NCI-H69 (cell line): ENCODE measurements at places on chromosomes 2 and 18.
A peak's percentile ranks its signal among the peaks of the same experiment; 100 is the strongest.

DNA sequence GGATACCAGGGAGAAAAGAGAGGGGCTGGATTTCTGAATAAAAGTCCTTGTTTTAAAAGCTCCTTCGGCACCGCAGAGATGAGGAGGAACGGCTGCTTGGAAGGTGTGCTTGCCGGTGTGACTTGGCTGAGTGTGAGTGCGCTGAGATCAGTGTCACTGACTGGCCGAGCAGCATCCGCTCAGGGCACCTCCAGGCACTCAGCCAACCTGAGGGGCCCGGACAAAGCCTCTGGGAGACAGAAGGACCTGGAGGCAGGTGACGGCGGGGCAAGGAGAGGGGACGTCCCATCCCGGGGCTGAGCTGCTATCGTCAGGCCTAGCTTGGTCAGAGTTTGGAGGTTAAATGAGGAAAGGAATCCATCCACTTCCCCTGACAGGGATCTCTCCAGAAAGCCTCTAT, 16.8 kb upstream of the ALLC start:
- DNase-seq: no peak

- DNase-seq: peak; percentile 77
These were observed 31.3 kb downstream of the COLEC12 start for GRCh38 chr18:468955-469790.

- no peak for DNase-seq
These were observed 133.4 kb upstream of the SPATS2L start for GRCh38 chr2:200172944-200173581.

DNA sequence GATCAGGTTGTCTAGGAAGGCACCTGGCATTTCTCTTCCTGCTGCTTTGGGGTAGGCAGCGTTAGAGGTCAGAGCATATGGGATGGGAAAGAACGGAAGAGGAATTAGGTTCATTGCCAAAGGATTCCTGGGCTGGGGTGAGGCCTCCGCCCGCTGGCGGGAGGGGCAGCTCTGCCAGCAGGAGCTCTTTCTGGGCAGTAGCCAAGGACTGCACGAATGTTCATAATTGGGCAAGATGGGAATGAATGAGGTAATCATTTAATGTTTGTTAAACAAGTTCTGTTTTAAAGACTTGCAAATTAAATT, 253.9 kb downstream of the AGAP1 start:
- peak; percentile 84 for DNase-seq

- no peak for DNase-seq
These were observed 10.4 kb downstream of the FIGLA start for GRCh38 chr2:70779911-70780545.

DNA sequence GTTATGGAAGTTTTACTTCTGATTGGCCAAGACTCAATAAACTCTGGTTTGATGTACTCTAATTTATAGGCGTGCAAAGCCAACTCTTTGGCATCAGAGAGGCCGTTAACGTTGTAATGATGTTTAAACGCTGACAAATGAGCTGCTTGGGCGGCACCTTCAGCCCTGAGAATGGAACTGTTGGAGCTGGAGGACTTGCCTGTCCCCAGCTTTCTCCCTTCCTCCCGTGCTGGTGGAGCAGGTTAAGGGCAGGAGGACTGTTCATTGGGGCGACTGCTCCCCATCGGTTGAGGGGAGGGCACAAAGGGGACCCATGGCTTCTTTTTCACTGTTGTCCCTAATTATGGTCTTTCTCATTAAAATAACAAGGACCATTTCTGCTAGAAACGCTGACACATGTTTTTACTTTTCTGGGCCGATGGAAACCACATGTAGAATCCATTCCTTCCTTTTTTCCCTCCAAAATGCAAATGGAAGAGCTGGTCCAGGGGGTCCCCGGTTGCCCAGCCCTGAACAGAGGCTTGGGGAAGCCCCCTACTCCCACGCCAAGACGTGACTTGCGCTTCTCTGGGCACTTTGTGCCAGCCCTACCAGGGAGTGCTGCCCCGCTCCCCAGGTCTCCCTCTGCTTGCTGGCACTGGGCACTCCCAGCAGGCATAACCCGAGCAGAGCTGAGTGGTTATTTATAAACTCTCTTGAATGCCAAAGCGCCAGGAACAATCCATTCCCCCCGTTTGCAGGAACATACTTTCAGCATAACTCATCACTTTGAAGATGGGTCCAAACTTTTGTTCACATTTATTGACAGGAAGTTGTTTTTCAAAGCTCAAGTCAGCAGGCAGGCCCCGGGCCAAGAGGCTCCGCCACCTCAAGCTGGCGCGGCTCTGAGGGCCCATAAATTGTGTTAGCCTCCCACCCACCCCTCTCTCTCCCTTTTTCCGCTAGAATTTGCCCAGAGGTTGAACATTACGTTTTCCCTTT, 170.1 kb downstream of the ASB1 start:
- no peak for DNase-seq

- peak; percentile 47 for DNase-seq
These were observed 655.2 kb downstream of the RNF144A start for GRCh38 chr2:7572450-7572849.

DNA sequence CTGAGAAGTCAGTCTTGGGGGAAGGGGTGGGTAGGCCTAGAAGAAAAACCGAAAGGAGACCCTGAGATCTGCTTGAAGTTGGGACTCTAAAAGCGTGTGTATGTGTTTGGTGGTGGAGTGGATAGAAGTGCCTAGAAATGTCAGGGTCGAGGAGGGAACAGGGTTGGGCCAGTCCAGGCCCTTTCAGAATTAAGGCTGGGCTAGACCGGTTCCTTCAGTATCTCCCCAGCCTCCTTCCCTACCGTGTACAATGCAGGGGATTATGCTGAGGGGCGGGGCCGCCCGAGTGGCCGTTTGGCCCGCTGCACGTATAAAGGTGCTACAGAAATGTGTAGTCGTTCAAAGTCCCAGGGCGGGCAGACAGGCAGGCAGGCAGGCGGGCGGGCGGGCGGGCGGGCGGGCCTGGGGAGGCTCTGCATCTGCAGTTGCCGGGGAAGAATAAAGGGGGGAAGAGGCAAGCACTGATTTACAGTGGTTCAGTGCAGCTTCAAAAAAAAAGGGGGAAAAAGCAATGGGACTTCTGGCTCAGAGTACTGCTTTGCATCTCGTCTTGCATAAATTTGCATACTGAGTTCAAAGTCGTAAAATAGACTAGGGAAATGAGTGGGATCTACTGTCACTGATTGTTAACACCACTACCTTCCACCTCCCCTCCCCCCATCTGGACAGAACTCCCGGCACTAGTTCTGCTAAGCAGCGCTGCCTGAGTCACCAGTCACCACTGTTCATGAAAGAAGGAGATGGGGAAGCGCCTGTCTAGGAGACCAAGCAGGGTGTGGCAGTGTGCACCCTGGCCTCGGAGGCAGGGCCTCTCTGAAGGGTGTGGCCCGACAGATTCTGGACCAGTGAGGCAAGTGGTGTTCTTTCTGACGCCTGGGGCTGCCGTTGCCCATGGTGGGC, 3.6 kb downstream of the IGFBP2 start:
- DNase-seq: peak; percentile 41

DNA sequence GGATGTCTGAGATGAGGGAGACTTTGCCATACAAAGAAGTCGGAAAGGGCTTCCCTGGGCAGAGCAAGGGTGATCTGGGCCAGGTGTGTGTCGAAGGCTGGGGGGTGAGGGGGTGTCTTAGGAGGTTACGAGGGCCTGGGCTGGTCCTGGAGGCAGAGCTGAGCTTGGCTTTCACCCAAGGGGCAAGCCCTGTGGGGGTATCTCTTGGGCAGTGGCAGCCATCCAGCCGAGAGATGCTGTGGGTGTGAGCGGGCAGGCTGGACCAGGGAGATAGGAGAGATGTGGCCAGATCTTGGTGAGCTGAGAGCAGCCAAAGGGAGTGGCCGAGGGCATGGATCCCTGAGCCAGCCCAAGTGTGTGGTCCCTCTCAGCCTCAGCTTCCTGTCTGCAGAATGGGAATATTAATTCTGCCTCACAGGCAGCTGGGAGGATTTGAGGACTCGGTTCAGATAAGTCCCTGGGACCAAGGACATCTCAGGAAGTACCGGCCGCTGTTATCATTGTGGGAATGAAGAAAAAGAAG, 33.0 kb downstream of the MAL start:
- no peak for DNase-seq

DNA sequence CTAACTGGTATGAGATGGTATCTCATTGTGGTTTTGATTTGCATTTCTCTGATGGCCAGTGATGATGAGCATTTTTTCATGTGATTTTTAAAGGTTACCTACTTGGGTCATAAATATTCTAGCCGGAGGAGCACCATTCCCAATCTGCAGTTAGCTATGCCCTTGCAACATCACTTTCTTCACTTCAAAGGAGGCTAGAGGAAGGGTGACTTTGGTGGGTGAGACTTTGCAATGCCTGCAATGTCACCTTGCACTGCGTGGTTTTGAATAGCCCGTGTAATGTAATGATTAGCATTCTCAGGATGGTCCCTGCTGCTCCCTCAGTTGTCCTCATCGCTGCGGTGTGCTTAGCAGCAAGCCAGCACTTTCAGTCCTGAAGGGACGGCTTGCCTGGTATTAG, 56.1 kb upstream of the CHRNA1 start:
- DNase-seq: no peak
